ENCODE measurements at places on chromosomes 7 and 10.
A peak's percentile ranks its signal among the peaks of the same experiment; 100 is the strongest.

DNA sequence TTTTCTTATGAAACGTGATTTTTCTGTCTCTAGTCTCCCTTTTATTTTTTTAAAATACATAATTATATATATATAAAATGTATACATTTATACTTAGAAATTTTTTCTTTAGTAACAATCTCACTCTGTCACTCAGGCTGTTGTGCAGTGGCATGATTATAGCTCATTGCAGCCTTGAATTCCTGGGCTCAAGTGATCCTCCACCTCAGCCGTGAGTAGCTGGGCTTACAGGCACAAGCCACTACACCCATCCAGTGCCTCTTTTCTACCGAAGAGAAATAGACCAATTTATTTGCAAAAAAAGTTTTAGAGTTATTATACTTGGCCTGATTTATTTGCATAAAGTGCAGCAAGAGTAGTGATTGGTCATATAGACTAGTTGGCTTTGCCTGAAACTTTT lies 72.2 kb downstream of the MAPK8 start:
- no peak for DNase-seq

- no peak for DNase-seq
Measured at GRCh38 chr7:75716992-75717626, 21.6 kb downstream of the HIP1 start.

DNA sequence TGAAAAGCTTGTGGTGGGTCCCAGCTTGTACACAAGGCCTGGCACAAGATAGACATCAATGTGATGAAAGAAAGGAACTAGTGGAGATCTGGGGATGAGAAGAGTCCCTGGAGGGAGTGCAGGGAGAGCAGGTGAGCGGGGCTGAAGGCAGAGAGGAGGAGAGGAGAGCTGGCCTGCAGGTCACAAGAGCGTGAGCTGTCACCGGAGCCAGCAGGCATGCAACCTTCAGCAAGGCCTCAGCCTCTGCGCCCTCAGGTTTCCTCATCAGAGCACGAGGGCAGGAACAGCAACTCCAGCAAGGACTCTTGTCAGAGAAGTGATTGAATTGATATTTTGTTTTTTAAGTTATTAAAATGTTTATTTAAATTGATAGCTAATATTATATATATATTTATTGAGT lies 188.6 kb downstream of the CXCL12 start:
- no peak for DNase-seq

- DNase-seq = peak; percentile 38
Measured at GRCh38 chr7:135975166-135975565, 2.0 kb downstream of the MTPN start.

GRCh38 chr7:22860784-22861482 lies 38.3 kb upstream of the TOMM7 start:
- DNase-seq = no peak
